ENCODE measurements at places on chromosomes 1 and 21. TPM values are rescaled to one million over a fixed set of nuclear protein-coding genes. Genes with fewer than 3 reads are reported as not detected.

SLAMF7 gene
- 3.4 TPM for total RNA-seq

PIGV gene
- 16.1 TPM for total RNA-seq

OR6K3 gene
- total RNA-seq, result under 0.01 TPM

PRRX1 gene
- total RNA-seq, result not detected

FOXD3 gene
- total RNA-seq, result not detected

S100A10 gene
- total RNA-seq, result 165 TPM

PALMD gene
- 4.7 TPM for total RNA-seq

MYCL gene
- total RNA-seq, result 7.0 TPM

DNTTIP2 gene
- 27.7 TPM for total RNA-seq

KCNT2 gene
- total RNA-seq, result 0.21 TPM

CD5L gene
- not detected for total RNA-seq

OR2L8 gene
- not detected for total RNA-seq

C1orf116 gene
- 29.2 TPM for total RNA-seq

Measured in tracheal epithelial cell (primary cell).